SK-N-SH (cell line): ENCODE measurements at places on chromosomes 2 and 18.

GRCh38 chr2:63681896-63682295 is 93.1 kb downstream of the MDH1 start:
- no peak for DNase-seq

GRCh38 chr18:11655606-11655932 is 33.5 kb upstream of the GNAL start:
- no peak for DNase-seq

GRCh38 chr18:70148039-70148938 is 57.2 kb downstream of the RTTN start:
- DNase-seq = peak; percentile 19

GRCh38 chr2:73952499-73953446 is 26.1 kb downstream of the DGUOK start:
- no peak for DNase-seq

- DNase-seq = no peak
Observed at GRCh38 chr2:51612387-51612786, 580.5 kb upstream of the NRXN1 start.

GRCh38 chr2:235539773-235540172 is 45.9 kb downstream of the AGAP1 start:
- DNase-seq = no peak

GRCh38 chr2:120683081-120683480 is 52.6 kb upstream of the GLI2 start:
- DNase-seq = no peak

- DNase-seq = no peak
Observed at GRCh38 chr2:16591370-16591933, 74.2 kb downstream of the CYRIA start.

GRCh38 chr2:154697418-154698252 is 860 bp upstream of the KCNJ3 start:
- peak; percentile 65 for DNase-seq

DNA sequence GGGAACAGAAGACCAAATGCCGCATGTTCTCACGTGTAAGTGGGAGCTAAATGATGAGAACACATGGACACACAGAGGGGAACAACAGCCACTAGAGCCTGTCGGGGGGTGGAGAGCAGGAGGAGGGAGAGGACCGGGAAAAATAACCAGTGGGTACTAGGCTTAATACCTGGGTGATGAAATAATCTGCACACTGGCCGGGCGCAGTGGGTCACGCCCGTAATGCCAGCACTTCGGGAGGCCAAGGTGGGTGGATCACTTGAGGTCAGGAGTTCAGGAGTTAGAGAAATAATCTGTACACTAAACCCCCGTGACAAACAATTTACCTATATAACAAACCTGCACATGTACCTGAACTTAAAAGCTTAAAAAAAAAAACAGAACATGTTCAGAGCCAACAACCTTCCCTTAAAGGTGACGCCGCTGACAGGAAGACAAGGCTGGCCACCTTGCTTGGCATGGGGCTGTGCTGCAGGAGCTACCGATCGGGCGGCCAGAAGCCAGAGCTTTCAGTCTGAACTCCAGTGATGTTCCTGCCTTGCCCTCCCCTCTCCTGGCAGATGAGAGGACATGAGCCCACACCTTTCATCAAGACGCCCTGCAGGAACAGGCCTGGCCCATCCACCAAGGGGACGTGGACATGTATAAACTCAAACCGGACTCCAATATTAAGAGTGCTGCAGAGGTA is 11.2 kb downstream of the SLC66A2 start:
- no peak for DNase-seq

DNA sequence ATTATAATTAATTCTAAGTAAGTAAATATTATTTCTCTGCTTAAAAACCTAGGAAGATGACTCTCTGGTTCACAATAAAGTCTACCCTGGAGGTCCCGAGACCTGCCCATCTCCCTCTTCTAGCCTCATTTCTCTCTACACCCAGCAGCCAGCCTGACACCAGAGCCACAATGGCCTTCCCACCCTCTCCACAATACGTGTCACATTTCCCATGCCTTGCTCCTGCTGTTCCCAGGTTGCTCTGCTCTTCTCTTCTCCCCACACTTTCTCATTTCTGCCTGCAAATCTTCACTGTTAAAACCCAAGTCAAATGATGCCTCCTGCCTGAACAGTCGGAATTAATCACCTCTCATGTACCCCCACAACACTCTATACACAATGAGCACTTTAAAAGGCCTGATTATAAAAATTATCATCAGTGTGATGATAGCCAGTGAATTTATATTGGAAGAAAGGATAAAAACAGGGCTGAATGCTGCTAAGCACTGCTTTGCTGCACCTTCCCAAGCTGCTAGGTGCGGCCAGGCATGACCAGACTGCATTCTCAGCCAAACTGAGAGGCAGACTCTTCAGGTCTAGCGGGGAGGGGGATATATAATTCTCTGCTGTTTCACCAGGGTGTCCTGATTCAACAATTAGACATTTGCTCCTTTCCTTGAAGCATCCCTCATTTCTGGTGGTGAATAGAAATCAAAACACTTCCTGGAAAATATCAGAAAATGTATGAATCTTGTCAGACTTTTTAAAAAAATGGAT is 160.6 kb downstream of the DTNA start:
- DNase-seq = no peak

- DNase-seq = no peak
Observed at GRCh38 chr18:23540867-23541266, 37.6 kb downstream of the RMC1 start.

GRCh38 chr18:25827961-25828561 is 262.4 kb downstream of the SS18 start:
- peak; percentile 71 for DNase-seq

DNA sequence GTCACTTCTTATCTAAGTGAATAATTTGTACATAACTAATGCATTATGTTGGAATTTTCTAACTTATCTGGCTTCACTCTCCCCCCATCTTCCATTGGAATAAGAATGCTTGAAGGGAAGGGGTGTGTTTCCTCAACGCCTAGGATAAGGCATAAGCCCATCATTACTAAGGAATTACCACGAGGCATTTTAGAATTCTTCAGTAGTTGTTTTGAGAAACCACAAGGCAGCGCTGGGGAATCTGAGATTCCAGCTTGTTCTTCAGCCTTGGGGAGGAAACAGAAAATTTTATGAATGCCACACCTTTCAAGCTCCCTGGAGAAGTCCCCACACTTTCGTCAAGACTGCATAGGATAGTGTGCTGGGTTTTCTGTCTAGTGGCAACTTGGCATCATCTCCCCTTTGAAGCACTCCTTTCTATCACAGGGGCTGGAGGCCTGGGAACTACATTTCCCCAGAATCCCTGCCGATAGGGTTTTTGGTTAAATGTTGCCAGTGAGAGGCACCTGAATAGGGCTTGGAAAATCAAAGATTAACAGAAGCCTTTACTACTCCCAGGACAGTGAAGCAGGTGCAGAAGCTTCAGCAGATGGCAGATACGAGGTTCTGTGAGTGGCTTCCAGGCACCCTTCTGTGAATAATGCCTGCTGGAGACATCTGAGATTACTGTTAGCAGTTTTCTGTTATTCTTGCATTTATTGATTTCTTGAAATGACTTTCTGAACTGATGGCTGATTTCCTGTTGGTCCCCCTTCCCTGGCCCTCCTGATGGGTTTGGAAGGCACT is 192.7 kb upstream of the REV1 start:
- no peak for DNase-seq

GRCh38 chr2:222982010-222982908 is 69.7 kb upstream of the KCNE4 start:
- DNase-seq = peak; percentile 31

- DNase-seq = peak; percentile 12
Observed at GRCh38 chr2:81481242-81481993, 1176.9 kb upstream of the LRRTM1 start.

GRCh38 chr2:199057936-199058335 is 399.8 kb downstream of the SATB2 start:
- no peak for DNase-seq

DNA sequence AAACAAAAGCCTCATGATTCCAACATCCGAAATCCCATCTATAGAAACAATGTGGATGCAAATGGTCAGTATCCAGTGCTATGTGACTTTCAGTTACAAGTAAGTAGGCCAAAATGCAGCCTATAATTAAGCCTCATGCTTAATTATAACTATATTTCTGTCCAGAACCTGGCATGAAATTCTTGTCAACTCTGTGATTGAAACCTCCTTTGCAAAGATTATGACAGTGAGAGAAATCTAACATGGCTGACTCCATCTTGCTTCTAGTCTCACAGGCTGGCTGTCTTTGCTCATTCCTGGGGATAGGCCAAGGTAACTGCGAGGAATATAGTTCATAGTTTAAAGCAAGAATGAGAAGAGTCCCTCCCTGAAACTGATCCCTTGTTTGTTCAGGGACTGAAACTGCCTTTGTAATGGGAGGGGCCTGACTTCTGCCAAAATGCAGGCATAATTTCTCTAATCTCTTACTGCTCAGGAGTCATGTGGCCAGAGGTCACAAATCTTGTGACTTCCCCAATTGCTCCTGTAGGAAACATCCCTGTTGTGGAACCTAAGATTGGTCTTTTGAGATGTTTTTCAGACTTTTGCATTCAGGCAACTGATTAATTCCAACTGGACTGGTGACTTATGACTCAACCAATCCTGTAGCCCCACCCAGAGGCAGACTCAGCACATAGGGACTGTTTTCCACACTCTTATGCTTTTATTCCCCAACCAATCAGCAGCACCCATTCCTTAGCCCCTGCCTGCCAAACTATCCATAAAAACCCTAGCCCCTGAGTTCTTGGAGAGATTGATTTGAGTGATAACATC is 84.5 kb upstream of the TLK1 start:
- no peak for DNase-seq

- DNase-seq = no peak
Observed at GRCh38 chr2:39649511-39649910, 16.2 kb upstream of the TMEM178A start.

GRCh38 chr2:152718909-152719645 is 657 bp downstream of the ARL6IP6 start:
- peak; percentile 20 for DNase-seq

- DNase-seq = no peak
Observed at GRCh38 chr2:170548304-170548703, 166.8 kb upstream of the SP5 start.

GRCh38 chr2:7432436-7432835 is 515.2 kb downstream of the RNF144A start:
- DNase-seq = no peak

DNA sequence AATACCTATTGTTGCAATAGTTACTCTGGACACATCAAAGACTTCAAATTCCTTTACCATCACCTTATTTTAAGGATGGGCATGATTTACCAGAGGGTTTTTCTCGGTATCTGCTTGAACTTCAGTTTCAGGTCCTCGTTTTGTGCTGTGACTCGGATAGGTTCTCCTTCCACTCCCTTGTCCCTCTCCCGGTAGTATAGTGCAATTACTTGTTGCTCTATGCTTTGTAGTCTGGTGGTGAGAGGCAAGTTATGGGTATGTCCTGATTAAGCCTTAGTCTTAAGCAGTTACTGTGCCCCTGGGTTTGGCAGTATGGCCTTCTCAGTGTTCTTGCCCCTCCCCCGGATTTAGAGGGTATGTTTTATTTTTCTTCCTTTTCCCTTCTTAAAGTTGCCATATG is 96.6 kb downstream of the RHBDD1 start:
- DNase-seq = no peak

GRCh38 chr2:131016826-131017741 is 76.2 kb downstream of the FAM168B start:
- no peak for DNase-seq

DNA sequence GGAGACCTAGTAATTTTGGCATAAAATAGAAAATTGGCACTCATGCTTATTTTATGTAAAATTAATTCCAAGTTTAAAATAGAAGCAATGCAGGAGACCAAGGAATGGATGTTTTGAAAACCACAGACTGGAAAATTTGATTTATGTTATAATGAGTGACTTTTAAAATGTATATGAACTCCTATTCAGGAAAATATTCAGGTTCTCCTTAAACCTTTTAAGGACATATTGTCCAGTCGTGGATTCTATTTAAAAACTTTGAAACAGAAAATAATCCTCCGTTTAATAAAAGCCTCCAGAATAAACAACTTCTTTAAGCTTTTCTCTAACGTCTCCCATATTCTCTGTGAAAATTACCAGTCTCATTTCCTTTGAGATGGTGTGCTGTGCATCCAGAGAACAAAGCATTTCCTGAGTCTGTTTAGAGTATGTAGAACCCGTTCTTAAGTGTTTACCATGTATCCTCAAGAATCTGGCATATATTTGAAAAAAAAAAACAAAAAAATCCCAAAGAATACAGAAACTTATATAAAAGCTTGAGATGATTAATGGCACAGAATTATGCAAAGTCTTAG is 8.6 kb upstream of the YES1 start:
- DNase-seq = no peak

- no peak for DNase-seq
Observed at GRCh38 chr2:176148751-176149421, 2.5 kb upstream of the HOXD4 start.

GRCh38 chr2:115083711-115084110 is 641.3 kb downstream of the DPP10 start:
- no peak for DNase-seq

GRCh38 chr18:49591775-49592174 is 29.9 kb downstream of the LIPG start:
- DNase-seq = no peak

- no peak for DNase-seq
Observed at GRCh38 chr2:119673796-119674195, 5.2 kb upstream of the TMEM177 start.

GRCh38 chr18:2889761-2890192 is 43.0 kb downstream of the EMILIN2 start:
- DNase-seq = no peak

- no peak for DNase-seq
Observed at GRCh38 chr18:22858121-22858520, 75.0 kb upstream of the RBBP8 start.

DNA sequence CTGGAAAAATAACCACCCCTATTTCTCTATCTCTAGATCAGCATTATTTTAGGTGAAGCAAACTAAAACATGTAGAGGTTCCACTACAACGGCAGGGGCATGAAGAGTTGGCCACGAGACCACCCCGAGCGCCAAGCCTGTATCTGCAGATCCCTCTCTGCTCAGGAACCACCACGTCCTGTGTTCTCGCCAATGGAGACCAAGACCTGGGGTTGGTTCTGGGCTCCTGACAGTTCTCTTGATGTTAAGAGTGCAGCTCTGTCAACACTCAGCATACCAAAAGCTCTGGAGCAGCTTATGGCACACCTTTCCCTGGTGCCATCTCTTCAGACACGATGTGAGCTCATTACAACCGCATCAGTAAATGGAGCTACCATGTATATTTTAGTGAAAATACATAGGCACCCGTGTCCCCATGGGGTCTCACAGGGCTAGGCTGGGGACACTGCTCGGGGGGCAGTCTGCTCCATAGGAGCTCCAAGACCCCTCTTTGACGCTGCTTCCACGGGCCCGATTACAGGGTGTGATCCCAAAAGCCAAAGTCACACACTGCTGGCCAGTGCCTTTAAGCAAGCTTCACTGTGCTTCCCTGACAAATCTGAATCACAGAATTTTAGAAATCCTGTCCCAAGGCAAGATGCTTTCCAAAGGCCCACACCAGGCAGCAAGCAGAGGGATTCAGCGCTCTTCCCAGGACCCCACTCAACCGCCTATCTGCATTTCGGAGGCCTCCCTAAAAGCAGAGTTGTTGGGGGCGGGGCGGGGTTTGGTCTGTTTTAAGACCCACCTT is 72.2 kb downstream of the EMILIN2 start:
- no peak for DNase-seq
